ENCODE measurements at places on chromosomes 13 and 19.

- DNase-seq: no peak
Observed at GRCh38 chr19:38172001-38172400, 52.0 kb downstream of the DPF1 start.

DNA sequence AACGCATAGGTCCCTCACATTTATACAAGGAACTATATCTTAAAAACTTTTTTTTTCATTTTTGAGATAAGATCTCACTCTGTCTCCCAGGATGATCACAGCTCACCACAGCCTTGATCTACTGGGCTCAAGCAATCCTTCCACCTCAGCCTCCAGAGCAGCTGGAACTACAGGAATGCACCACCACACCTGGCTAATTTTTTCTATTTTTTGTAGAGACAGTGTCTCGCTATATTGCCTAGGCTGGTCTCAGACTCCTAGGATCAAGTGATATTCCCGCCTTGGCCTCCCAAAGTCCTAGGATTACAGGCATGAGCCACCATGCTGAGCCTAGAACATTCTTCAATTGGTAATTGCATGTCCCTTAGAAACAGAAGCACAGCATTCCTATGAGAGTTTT lies 41.7 kb downstream of the RCBTB1 start:
- DNase-seq: no peak

- no peak for DNase-seq
Observed at GRCh38 chr19:11494634-11495285, 10.9 kb downstream of the ZNF653 start.

DNA sequence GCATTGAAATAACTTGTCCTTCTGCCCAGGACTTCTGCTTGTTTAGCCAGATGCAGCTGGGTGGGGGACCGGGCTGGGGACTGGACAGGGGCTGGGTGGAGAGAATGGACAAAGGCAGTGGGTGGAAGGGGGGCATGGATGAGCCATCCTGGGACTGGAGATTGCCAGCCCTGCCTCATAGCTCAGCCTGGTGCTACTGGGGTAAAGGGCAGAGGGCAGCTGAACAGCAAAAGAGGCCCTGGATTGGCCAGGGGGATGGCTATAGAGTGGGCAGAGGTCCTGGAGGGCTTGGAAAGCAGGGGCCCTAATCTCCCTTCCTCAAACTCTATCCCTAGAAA lies 17.7 kb upstream of the PLAUR start:
- DNase-seq: no peak

GRCh38 chr19:41701401-41702075 lies 6.9 kb upstream of the CEACAM5 start:
- DNase-seq: no peak

GRCh38 chr19:50244695-50245094 lies 41.3 kb downstream of the MYH14 start:
- no peak for DNase-seq

All from brain (organoid and tissue), 16 donors.